ENCODE measurements at places on chromosomes 4 and X.

DNA sequence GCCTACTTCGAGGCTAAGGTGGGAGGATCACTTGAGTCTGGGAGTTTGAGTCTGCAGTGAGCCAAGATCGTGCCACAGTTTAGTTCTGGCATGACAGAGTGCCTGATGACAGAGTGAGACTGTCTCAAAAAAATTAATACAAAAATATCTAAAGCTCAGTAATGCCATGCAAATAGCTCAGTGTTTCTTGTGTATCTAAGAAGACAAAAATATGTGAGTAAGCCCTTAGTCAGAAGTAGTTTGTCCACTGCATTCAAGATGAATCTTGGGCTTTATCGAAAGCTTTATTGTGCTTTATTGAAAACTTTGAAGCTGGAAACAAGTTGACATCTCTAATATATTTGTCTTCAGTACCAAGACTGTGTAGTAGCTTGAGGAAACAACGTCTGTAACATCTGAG lies 115.9 kb downstream of the GPAT3 start:
- DNase-seq: no peak

GRCh38 chr4:101334963-101335572 lies 12.3 kb downstream of the PPP3CA start:
- no peak for DNase-seq

- DNase-seq: no peak
These were observed 75.8 kb upstream of the NHS start for GRCh38 chrX:17299206-17299605.

- DNase-seq: no peak
These were observed 13.8 kb upstream of the ATOH1 start for GRCh38 chr4:93814722-93815121.

GRCh38 chr4:92333016-92333415 lies 29.2 kb downstream of the GRID2 start:
- no peak for DNase-seq

GRCh38 chrX:40644821-40645358 lies 2.5 kb downstream of the CXorf38 start:
- no peak for DNase-seq

DNA sequence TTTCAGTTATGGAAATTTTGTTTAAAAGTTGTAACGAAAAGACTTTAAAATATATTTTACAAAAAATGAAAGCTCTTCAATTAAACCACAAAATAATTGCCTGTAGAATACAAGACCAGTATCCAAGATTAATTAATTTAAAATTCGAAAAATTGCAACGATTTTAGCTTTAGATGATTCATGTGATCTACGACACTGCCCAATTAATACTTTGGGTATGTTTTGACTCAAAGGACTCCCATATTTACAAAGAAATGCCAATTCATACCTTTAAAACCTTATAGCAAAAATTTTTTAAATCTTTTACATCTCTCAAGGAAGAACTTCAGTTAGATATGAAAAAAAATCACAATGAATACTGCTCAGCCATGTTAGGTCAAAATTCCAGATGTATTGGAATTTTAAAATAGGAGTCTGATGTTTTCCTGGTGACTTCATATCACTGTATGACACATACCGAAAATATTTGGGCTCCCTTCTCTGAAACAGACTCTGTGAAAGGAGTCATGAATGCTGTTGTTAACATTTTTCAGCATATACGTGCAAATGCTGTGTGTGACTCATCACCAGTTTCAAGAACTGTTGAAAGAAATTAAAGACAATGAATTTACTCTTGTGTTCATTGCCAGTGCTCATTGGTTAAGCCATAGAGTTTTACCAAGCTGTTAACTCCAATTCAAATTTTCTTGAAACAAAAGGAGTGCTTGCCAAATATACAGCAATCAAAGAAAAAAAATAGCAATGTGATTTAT lies 13.8 kb upstream of the SMS start:
- no peak for DNase-seq

DNA sequence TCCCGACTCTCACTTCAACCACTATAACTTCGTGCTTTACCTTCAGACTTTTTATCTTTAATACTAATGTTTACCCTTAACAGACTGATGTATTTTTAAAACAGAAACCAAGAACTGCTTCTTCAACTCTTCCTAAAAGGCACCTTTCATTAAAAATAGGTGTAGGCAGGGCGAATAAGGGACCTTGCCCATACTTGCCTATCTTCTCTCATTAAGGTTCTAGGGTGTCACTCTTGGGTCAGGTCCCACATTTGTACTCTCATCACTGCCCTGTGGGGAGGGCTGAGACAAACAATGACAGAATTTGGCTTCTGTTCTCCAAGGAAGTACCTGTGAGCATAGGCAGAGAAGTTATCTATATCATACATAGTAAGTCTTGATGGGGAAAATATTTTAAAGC lies 69.7 kb downstream of the ANKRD50 start:
- no peak for DNase-seq

- DNase-seq: no peak
These were observed 77.6 kb downstream of the SNX25 start for GRCh38 chr4:185287031-185287430.

DNA sequence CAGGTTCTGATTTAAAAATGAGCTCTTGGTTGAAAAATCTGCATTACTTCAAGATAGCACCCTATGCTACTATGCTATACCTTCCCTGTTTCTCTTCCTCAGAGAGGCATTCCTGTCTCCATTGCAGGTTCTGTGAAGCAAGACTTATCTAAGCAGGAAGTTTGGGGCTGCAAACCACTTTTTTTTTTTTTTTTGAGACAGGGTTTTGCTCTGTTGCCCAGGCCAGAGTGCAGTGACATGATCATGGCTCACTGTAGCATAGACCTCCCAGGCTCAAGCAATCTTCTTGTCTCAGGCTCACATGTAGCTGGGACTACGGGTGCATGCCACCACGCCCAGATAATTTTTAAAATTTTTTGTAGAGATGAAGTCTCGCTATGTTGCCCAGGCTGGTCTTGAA lies 4.0 kb upstream of the CCNG2 start:
- no peak for DNase-seq

DNA sequence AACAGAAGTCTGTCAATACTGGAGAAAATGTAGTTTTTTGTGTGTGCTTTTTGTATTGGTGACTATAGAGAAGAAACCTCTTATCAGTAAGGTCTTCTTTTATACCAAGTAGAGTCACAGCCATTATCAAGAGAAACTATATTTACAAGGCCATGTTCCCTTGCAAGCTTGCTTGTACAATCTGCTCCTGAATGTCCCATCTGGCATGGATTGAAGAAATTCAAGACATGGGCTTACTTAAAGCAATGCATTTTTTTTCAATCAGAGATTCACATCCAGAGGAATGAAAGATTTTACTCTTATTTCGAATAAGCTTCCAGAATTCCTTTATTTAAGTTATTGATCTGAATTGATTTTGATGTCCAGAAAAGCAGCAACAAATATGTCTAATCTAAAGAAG lies 537.3 kb upstream of the RPS6KA3 start:
- DNase-seq: no peak

DNA sequence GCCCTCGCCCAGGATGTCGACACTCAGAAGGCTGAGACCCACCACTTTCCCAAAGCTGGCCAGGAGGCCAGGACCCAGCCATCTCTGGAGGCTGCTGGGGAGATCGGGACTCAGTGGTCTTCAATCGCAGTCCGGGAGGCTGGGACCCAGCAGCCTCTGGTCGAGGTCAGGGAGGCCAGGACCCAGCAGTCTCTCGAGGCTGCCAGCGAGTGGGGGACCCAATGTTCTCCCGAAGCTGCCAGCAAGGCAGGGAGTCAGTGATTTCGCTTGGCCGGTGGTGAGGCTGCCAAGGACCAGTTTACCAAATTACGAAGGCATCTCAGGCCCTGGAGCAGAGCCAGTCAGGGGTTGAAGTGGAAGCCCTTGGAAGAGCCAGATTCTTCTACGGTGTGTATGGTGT lies 181.6 kb downstream of the NAF1 start:
- no peak for DNase-seq

DNA sequence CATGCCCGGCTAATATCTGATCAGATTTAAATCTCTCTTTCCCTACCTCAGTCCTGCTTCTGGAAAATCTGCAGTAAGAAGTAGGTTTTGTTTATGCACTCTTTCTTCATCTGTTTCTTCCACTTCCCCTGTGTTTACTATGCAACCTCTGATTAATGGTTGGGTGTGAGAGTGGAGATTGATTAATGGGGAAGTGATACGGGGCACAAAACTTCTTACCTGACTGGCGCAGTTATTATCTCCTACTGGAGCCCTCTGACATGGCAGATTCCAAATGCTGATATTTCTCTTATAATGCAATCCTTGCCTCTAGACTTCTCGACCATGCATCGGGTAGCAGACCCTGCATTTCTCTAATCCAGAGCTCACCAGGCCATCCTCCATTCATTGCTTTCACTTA lies 60.2 kb upstream of the HPGD start:
- no peak for DNase-seq

DNA sequence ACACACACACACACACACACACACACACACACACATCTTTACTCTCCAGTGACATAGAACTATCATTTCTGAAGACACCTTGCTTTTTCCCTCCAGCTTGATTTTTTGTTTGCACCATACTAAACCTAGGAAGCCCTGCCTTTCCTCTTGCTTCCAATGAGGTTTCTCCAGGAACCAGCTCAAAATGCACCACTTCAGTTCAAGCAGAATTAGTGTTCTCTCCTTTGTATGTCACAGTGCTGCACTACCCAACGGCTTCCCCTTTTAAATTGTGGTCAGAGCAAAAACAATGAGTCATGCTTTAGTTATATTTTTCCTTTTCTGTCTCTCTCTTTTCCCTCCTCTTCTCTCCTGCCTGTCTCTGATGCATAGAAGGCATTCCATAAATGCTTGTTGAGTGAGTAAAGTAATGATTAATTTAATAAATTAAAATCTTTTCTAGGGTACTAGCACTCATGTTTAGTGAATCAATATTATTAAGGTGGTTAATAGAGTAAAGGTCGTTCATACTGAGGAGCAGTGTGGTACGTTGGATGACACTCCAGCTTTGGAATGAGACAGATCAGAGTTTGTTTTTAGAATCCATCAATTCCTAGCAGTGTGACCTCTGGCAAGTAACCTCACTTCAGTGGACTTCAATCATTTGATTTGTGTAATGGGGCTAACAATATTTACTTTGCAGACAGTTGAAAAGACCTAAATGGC lies 5.9 kb downstream of the RTL3 start:
- no peak for DNase-seq

GRCh38 chrX:117327373-117327772 lies 789.2 kb downstream of the KLHL13 start:
- DNase-seq: no peak

- DNase-seq: no peak
These were observed 426 bp upstream of the C4orf51 start for GRCh38 chr4:145679520-145679919.

- no peak for DNase-seq
These were observed 86.0 kb downstream of the LRP2BP start for GRCh38 chr4:185309770-185310169.

DNA sequence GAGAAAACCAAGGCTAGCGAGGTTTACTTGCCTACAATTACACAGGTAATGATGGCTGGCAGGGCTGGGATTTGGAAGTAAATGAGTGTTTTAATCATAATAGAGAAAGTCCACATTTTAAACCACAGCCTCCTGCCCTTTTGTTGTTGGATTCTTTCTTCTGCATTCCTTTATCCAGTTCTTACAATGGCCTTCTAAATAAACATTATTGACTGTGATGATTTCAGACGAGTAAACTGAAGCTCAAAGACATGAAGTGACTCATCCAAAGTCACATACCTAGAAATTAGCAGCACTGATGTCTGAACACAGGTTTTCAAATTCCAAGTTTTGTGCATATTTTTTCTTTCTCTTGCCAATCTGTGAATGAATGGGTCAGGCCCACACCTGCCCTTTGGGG lies 51.2 kb upstream of the C1QTNF7 start:
- DNase-seq: no peak

DNA sequence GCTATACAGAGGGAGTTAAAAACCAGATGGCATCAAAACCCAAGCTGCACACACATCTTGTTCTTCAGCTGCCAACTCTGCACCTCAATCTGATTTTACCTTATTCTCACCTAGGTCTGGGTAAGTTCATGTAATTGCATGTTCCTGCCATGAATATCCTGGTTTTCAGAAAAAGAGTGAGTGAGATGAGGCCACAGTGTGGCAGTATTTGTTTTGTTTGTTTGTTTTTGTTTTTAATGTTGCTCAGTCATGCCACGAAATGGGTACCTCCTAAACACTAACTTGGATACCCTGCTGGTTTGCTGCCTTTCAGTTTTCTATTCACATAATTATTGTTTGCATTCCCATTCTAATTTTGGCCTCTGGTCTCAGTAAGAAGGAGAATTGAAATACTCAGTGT lies 22.5 kb downstream of the TMEM164 start:
- DNase-seq: no peak
